ENCODE measurements at places on chromosomes 7 and 10.

DNA sequence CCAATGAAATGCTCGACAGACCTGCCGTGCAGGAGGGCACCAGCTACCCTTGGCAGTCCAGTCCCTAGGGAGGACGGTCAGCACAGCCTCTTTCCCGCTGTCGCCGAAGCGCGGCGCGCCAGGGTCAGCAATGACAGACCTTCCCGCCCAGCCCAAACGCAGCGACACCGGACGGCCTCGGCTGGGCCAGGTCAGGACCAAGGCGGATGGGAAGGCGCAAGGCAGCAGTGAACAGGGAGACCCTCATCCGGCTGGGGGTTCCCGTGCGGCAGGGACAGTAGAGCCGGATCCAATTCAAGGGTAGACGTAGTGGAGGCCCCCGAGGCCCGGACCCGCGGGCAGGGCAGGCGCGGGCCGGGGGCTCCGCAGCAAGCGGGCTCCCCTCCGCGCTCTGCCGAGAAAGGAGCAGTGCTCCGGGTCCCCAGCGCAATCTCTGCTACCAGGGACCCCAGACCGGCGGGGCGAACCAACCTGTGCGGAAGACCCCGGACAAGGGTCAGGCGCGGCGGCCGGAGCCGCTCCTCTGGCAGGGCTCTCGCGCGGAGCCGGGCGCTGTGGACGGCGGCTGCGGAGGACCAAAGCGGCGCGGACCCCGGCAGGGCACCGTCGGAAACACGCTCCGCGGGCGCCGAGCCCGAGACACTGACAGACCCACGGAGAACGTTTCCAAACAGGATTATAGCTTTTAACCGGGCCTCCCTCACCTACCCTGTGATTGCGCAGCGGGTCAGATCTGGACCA, at the start of gene SEC31B:
Gene SEC31B, minus strand, starts transcription at position 551 of the 741 bp plus-strand sequence. CDS start 2,909 bp downstream, outside the sequence.
- DNase-seq, result no peak

DNA sequence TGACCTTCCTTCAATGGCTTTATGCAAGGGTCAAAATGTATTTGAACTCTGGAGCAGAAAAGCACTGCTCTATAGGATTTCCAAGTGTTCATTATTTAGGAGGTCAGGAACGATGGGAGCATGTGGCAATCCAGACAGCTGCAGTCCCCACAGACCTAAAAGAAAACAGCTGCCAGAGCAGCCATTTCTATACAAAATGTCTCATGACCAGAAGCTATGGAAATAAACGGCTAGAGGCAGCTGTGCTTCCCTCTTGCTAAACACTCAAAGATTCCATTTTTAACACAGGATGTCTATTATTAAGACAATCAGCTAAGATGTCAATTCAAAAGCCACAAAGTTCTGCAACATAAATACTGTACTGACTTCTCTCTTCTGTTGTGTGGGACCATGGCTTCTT, 879.1 kb upstream of the C7orf33 start:
- DNase-seq, result no peak

- no peak for DNase-seq
Observed at GRCh38 chr10:90849956-90850749, 7.7 kb downstream of the HTR7 start.

GRCh38 chr10:118842843-118843624, 88.3 kb upstream of the CACUL1 start:
- DNase-seq, result no peak

GRCh38 chr7:31004393-31004792, 40.6 kb downstream of the GHRHR start:
- DNase-seq, result no peak

DNA sequence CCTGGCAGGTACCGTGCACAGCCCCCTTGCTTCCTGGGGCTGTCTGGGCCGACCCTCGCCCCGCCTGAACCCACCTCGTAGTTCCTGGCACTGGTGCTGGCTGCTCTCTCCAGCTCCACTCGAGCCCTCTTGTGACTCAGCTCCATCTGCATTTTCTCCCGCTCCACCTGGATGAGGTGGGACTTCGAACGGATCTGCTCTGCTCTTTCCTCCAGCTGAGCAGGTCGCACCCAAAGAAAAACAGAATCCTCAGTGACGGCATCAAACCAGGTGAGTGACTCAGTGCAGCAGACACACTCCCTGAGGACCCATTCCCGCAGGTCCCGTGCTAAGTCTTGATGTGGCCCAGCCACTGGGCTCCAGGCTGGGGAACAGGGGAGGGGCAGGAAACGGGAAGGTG, 7.4 kb downstream of the MAD1L1 start:
- DNase-seq, result no peak

DNA sequence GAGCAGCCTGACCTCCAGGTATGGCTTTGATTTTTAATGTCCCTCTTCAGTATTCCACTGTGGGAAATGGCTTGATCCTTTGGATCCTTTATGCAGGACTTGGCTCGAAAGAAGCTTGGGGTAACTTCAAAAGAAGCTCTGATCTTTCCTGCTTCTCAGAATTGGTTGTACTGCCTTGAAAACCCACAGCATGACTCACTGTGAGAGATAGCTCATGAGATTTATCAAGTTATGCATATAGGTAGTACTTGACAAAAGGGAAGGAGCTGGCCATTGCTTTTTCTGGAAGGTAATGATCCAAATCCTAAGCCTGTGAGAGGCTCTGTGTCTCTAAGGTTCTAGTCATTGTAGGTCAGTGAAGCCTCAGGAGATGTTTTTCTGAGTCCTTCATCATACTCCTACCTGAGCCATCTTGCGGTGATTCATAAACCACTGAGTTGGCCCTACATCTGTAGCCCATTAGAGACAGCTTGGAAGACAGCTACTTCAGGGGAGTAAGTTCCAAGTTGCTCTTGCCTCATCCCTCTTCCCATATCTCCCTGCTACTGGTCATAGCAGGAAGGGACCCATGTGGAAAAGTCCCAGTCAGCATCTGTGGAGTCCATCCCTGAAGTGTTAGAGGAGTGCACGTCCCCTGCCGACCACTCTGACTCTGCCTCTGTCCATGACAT, 36.7 kb upstream of the NFKB2 start:
- DNase-seq, result no peak

DNA sequence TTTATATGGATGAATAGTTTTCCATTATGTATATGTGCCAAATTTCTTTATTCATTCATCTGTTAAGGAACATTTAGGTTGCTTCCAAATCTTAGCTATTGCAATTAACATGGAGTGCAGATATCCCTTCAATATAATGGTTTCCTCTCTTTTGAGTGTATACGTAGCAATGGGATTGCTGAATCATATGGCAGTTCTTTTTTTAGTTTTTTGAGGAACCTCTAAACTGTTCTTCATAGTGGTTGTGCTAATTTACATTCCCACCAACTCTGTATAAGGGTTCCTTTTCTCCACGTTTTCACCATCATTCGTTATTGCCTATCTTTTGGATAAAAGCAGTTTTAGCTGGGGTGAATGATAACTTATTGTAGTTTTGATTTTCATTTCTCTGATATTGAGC, 46.5 kb downstream of the FAS start:
- DNase-seq, result no peak

GRCh38 chr10:12690525-12691126, 310.9 kb downstream of the CCDC3 start:
- no peak for DNase-seq

DNA sequence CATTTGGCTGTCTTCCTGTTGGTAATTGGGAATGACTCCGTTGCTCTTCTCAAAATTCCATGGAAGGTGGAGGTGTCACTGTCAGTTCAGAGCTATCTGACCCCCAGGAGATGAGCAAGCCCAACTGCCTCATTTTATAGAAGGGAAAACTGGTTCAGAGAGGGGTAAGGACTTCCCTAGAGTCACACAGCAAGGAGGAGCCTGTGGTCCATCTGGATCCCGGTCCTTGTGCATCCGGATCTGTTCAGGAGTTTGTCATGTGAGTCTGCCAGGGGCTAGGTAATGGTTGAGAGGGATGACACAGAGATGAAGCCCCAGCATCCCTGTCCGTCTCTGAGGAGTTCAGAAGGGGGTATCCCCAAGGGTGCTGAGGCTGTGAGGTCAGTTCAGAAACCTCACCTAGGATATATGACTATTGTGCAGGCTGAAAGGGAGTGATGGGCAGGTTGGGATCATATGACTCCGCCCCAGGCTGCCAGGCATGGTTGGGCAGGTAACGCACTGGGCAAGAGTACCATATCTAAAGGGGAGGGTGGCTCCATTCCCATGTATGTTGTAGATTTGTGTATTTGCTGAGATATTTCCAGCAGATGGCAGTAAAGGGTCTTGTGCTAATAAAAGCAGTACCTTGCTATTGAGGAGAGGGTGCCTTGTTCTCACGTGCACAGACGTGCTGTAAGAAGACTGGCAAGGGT, 16.0 kb upstream of the SLC29A3 start:
- DNase-seq, result no peak

DNA sequence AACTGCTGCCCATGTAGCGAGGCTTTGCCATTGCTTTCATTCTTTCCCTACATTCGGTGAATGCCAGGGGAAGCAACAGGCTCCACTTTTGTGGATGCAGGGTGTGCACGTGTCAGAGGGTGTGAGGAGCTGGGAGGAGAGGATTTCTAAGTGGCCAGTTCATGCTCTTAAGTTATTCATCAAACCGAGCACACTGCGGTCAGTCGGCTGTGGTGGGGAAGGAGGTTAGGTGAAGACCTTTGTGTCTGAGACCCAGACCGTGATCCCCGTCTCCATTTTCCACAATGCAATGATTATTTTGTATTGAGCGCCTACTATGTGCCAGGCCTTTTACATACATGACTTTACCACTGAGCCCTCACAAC, 438.6 kb upstream of the GALNT17 start:
- no peak for DNase-seq

- DNase-seq, result no peak
Observed at GRCh38 chr10:63030536-63030935, 102.6 kb upstream of the NRBF2 start.

DNA sequence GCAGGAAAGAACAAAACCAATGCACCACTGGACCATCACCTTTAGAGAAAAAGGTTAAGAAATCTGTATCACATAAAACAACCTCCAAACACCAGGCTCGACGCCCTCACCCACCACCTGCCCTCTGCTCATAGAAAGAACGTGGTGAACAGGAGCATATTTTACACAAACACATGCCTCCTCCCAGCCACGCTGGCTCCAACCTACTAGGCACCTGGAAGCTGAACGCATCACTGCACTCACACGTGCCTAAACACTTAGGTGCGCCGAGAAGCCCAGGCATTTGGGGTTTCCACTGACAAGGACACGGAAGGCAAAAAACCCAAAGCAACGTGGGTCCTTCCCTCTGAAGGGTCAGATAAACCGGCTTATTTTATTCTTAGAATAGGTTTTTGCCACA, 56.0 kb downstream of the PTPRN2 start:
- DNase-seq, result no peak

- DNase-seq, result no peak
Observed at GRCh38 chr10:51377070-51377931, 303.0 kb downstream of the PRKG1 start.

- no peak for DNase-seq
Observed at GRCh38 chr7:52382731-52383130, 652.7 kb upstream of the POM121L12 start.

- DNase-seq, result no peak
Observed at GRCh38 chr7:90896458-90896857, 300.3 kb downstream of the CDK14 start.

GRCh38 chr10:62826273-62826672, 10.1 kb upstream of the EGR2 start:
- no peak for DNase-seq

DNA sequence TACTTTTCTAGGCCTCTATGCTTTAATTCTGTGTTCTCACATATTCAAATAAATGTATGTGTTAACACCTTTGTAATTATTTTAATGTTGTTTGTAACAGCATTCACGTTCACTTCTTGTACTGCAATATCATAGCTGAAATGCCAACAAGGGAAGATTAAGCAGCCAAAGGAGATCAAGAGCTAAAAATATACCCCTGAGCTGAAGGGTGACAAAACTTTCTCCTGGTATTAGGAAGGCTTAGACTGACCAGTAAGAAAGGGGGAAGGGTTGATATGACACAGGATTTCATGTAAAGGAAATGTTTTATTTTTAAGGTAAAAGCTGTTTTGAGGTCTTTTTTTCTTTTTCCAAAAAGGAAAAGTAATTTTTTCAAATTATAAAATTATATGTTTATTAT, 40.4 kb upstream of the VDAC2 start:
- DNase-seq, result no peak

DNA sequence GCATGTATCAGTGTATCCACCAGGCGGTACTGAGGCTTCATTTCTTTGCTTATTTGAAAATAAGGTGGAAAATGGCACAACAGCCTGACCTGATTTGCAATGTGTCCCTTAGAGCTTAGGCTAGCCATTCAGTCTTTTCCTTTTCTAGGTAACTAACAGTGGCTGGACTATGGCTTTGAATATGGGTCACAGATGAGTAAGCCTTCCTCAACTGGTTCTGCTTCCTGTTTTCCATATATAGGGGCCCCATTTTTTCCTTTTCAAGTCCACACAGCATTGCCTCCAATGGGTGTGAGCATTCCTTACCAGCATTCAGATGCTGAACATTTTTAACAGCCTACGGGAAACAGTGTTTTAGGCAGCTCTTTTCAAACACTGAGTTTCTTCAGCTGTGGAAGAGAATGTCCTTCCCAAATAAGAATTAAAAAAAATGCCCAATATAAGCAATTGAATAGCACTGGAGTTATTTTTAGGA, 3.9 kb upstream of the ITGB1 start:
- no peak for DNase-seq

DNA sequence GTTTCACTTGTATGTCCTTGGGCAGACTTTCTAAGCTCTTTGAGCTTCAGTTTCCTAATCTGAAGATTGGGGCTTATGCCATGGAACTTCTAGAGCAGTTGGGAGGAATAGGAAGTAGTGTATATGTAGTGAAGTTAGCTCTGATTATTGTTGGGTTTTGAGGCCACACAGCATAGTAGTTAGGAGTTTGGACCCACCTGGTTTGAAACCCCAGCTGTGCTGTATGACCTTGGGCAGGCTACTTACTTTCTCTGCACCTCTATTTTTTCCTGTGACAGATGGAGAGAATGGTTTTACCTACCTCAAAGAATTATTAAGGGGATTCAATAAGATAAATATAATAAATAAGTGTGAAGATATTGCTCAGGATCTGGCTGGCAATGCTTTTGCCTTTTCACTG, 61.4 kb upstream of the ADRB1 start:
- DNase-seq, result no peak

DNA sequence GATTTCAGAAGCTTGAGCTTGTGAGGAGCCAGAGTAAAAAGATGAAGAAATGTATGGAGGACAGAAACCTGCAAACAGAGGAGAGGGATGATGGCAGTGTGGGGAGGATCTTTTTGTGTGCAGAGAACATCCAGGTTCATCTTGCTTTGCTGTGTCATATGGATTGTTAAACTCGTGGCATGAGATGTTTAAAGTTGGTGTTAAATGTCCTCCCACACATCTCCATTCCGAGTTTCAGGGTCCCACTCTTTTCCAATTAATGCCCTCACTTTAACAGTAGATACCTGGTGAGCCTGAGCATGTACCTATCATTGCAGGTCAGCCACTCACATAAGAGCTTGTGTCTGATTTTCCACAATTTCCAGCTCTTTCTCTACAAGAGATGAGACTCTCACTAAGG, 147.7 kb downstream of the ST7 start:
- no peak for DNase-seq

DNA sequence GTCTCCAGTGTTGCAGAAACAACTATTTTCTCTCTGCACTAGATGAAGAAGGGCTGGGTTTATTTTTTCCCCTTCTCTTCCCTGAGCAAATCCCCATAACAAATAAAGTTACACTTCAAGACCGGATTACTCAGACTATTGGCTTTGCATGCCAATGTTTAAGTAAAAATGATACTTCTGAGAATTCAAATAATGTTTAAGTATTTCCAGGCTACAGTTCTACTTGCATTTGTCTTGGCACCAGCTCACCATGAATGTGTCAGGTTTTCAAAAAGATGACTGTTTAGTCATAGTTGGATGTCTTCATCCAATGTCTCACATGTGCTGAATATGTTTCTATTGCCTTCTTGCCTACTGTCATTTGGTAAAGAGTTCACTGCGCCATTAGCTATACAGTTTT, 912.6 kb downstream of the GATA3 start:
- DNase-seq, result no peak

Data from activated naive CD8-positive, alpha-beta T cell treated with anti-CD3 and anti-CD28 coated beads, Interleukin-2, amount 50 U/mL, for 16 hours (primary cell).